ENCODE measurements at places on chromosomes 7 and 10.

DNA sequence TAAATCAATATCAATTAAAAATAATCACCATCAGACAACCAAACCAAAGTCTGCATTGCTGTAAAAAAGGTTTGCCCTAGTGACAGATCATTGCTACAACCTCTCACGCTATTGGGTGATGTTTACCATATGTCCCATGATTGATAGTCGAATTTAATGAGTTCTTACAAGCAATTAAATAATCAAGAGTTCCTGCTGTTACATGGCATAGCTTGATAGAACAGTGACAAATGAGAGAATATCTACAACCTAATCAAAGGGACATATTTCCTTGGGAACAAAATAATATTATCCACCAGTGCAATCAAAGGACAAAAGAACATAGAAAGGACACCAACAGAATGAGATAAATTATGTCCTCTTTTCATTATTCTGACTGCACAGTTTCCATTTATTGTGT lies 387.4 kb downstream of the ETV1 start:
- DNase-seq: no peak

DNA sequence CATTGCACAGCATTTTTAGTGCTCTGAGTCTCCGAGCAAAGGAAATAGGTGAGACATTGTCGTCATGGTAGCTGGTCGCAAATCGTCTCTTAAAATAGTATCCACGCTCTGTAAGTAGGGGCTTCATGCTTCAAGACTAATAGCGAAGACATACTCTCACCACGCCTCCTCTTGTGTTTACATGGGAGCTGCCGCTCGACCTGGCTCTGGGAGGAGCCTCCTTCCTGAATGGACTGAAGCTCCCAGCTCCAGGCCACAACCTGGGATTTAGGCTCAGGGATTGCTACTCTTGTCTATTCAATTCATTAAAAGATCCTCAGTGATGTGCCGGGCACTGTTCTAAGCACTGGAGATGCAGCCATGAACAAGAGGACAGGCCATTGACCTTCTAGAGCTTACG lies 196.1 kb upstream of the GALNT17 start:
- no peak for DNase-seq

DNA sequence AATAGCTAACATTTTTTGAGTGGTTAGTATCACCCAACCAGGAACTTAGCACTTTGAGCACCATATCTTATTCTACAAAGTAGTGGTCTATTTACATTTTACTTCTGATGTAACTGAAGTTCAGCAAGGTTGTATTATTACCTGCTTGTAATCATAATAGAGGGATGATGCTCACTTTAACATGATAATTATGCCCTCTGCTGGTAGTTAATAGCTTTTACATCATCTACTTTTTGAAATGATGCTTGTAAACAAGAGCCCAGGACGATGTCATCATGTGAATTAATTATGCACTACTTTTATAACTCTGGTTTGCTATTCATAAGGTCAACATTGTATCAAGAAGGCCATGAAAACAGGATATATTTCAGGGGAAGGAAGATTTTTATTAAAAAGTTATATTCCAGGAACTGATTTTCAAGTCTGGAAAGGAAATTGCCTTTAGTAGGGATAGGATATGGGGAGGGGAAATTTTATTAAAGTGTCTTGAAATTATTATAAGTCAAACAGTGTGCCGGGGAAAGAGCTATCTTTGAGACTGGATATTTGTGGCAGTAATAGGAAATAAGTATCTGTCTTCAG lies 80.3 kb upstream of the SCIN start:
- DNase-seq: no peak

DNA sequence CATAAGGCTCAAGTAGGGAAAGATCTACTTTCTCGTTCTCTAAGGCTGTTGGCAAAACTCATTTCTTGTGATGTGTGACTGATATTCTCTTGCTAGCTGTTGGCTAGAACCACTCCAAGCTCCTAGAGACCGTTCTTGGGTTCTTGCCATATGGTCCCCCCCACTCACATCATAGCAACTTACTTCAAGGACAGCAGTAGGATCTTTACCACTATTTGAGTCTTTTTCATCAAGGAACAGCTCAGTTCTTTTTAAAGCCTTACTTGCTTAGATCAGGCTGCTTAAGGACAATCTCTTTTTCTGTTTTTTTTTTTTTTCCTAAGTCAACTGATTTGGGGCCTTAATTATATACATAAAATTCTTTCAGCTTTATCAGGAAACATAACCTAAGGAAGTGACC lies 251.1 kb downstream of the GPR37 start:
- DNase-seq: no peak

DNA sequence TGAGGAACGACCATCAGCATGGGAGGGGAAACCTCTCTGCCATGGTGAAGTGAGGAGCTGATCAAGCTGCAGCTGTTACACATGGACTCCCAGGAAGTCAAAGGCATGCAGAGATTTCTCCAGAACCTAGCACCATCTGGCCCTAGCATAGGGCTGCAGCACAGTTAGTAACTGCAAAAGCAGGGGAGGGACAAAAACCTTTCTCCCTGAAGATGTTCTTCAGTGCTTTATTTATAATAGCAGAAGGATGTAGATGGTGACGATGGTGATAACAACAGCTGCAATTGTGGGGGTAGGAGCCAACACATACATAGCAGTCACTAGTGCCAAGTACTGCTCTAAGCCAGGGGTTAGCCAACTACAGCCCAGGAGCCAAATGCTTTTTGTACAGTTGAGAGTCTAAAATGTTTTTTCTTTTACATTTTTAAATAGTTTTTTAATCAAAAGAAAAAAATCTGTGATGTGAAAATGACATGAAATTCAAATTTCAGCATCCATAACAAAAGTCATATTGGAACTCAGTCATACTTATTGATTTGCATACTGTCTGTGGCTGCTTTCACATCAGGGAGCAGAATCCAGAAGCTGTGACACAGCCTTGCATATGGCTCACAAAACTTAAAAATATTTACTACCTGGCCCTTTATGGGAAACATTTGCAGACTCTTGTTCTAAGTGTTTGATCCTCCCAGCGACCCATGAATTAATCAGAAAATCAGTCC lies 299.5 kb downstream of the ELMO1 start:
- DNase-seq: no peak

DNA sequence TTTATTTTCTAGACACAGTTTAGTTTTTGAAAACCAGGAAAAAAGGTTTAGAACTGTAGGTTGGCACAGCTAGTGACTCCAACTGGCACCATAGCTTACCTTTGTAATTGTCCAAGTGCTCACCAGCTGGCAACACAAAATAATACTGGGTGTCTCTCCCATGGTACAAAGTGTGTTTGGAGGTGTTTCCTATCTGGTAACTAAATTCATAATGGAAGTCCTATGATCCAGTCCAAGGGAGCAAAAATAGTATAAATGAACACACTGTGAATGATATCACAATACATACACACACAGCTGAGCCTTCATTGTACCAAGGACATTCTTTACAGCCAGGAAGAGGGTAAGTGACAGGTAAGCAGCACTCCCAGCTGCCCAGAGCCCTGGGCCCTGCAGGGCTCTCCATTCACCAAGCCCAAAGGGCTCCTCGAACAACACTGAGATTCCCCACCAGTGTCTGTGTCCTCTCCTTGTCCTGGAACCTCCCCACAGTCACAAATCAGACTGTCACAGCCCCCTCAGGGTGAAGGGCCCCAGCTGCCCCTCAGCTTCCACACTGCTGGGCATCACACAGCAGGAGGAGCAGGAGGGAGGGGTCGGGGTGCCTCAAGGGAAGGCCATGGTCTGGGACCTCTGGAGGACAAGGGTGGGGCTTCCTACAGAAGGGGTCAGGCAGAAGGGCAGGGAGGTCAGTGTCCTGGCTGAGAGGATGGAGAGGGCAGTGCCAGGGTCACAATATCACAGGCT lies 72.1 kb downstream of the PKD1L1 start:
- DNase-seq: no peak

GRCh38 chr10:60963441-60964256 lies 19.7 kb upstream of the RHOBTB1 start:
- no peak for DNase-seq
